ENCODE measurements at places on chromosomes 7 and 10. TPM values are rescaled to one million over a fixed set of nuclear protein-coding genes. Genes with fewer than 3 reads are reported as not detected.

The SAP25 gene
- total RNA-seq = 2.0 TPM

The MARVELD1 gene
- total RNA-seq = 19.6 TPM

The MYL10 gene
- total RNA-seq = not detected

The LOXL4 gene
- 3.7 TPM for total RNA-seq

The ATP6V1F gene
- 162 TPM for total RNA-seq

The OR2A42 gene
- total RNA-seq = not detected

The SYCE1 gene
- total RNA-seq = not detected

The ANKRD2 gene
- total RNA-seq = not detected

The TMEM213 gene
- total RNA-seq = not detected

The C10orf62 gene
- total RNA-seq = not detected

The LIPM gene
- not detected for total RNA-seq

The PRRT4 gene
- total RNA-seq = 0.43 TPM

DNA sequence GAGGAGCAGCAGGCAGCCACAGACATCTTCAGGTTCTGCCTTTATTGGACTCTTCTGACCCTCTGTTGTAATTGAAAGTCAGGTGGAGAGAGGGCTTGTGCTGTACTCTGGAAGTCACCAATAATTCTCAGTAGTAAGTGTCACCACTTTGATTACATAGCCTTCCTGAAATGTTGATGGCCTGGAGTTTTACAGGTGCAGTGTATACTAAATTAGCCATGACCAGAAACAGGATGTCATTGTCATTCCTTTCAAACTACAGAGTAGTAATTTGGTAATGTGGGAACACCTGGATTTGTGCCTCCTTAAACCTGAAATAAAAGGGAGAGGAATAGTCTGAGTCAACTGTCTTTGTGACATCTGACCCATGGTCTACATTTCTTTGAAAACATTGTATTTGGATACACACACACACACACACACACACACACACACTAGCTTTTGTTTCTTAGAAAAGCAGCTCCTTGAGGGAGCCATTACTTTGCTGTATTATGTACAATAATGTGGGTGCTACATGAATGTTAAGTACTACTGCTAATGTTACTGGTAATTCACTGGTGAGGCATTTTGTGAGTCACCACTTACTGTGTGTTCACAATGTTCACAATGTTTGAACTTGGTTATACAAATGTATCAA is 19.6 kb downstream of the ARL4A start:
- no peaks in the 10 kb centered on the region for H3K27me3 ChIP-seq
- H3K27ac ChIP-seq = no peak overlapping the region

DNA sequence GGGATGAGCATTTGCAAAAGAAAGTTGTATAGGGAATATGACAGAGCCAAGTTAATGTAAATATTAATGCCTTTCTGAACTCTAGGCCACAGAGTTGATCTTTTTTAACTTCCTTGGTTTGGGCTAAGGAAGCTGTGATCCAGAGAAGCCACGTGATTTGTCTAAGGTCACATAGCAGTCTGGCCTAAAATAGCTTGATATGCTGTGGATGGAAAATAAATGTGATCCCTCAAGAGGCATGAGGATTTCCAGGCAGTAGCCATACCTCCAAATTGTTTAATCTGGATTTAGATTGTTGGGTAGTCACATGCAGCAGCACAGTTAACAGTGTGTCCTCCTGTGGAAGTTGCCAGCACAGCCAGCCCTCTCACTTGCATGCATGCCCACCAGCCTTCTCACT is 165.7 kb upstream of the LANCL2 start:
- H3K27ac ChIP-seq = no peak overlapping the region
- H3K27me3 ChIP-seq = no peaks in the 10 kb centered on the region
- DNase-seq = no peak
- peaks cover 11% of the 10 kb centered on the region for H3K36me3 ChIP-seq
- no peak overlapping the region for H3K4me3 ChIP-seq
- no peaks in the 10 kb centered on the region for H3K4me1 ChIP-seq

DNA sequence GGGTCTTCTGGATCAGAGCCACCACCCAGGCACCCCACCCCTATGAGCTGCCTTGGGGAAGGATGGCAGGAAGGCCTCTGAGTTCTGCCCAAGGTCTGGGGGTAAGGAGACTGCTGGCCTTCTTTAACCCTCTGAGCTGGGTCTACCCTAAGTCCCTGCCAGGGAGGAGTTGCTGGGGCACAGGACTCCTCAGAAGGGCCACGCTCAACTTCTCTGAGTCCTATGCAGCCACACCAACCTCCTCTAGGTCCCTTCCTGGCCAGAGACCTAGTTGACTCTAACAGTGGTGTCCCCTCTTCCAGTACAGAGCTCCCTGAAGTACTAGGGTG is 2.6 kb upstream of the NEURL1 start:
- peaks cover 3% of the 10 kb centered on the region for H3K27me3 ChIP-seq
- no peak overlapping the region for H3K4me3 ChIP-seq
- no peak for DNase-seq
- H3K4me1 ChIP-seq = peaks cover 23% of the 10 kb centered on the region
- no peaks in the 10 kb centered on the region for H3K36me3 ChIP-seq

- no peak overlapping the region for H3K4me3 ChIP-seq
- H3K27me3 ChIP-seq = no peaks in the 10 kb centered on the region
- H3K4me1 ChIP-seq = no peaks in the 10 kb centered on the region
- H3K36me3 ChIP-seq = no peaks in the 10 kb centered on the region
- no peak overlapping the region for H3K27ac ChIP-seq
These were observed 551.7 kb downstream of the GRM8 start for GRCh38 chr7:126700807-126701604.

DNA sequence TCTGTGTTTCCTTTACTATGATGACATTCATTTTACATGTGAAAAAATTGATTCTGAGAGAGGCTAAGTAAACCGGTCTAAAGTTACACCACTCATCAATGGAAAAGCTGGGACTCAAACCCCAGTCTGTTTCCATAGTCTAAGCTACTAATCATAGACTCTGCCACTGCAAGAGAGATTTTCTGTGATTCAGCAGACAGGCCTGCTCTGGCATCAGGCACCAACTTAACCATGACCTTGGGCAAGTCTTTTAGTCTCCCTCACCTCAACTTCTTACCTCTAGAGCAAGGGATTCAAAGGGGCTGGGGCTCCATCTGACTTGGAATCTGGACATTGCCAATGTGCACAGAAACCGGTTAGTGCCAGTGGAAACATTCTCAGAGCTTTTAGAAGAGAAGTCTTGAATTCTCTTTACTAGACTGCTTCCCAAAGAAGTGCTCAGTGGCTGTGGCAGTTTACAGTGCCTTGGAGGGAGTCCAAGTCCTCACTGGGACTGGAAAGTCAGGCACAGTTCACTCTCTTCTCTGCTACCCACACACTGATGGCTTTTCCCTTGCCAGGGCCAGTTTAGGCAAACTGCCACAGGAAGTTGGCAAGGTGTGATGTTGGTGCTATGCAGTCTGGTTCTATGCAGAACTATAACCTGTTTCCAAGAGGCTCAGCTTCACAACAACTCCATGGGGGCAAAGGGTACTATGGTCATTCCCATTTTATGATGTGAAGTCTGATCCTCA is 4.5 kb upstream of the BLNK start:
- H3K36me3 ChIP-seq = no peaks in the 10 kb centered on the region
- no peaks in the 10 kb centered on the region for H3K27me3 ChIP-seq
- peaks cover 12% of the 10 kb centered on the region for H3K4me1 ChIP-seq
- no peak overlapping the region for H3K27ac ChIP-seq
- no peak for DNase-seq

DNA sequence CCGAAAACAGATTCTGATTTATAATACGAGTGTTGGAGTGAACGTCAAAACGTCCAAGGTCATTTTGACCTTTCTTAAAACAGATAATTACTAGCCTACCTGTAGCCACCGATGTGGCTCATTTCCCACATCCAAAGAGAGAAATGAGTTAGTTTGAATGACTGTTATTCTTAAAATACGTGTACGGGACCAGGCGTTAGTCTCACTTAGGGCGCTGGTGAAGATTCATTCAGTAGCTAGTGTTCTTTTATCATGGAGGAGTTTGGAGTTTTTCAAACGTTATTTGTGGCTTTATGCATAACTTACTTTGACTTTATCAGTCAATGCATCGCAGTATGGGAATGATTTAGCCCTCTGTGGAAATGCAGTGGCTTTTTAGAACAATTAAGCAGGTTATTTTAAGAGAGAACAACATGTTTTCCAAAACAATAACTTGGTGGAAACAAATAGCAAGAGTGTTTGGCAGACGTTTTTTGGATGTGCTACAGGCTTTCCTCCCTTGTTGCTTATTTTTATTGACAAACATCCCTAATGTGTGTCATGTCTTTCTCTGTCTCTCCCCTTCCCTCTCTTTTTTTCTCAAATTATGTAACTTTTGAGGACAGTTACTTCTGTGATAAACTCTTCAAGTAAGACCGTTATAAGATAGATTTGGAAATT is 1.6 kb downstream of the BICC1 start:
- no peaks in the 10 kb centered on the region for H3K36me3 ChIP-seq
- H3K27ac ChIP-seq = peak overlapping the region; percentile 78

GRCh38 chr10:29471544-29471859 is 163.3 kb downstream of the SVIL start:
- no peak for DNase-seq
- H3K4me3 ChIP-seq = no peak overlapping the region
- peak overlapping the region; percentile 68 for H3K27ac ChIP-seq
- peaks cover 1% of the 10 kb centered on the region for H3K36me3 ChIP-seq
- no peaks in the 10 kb centered on the region for H3K27me3 ChIP-seq
- peaks cover 25% of the 10 kb centered on the region for H3K4me1 ChIP-seq

DNA sequence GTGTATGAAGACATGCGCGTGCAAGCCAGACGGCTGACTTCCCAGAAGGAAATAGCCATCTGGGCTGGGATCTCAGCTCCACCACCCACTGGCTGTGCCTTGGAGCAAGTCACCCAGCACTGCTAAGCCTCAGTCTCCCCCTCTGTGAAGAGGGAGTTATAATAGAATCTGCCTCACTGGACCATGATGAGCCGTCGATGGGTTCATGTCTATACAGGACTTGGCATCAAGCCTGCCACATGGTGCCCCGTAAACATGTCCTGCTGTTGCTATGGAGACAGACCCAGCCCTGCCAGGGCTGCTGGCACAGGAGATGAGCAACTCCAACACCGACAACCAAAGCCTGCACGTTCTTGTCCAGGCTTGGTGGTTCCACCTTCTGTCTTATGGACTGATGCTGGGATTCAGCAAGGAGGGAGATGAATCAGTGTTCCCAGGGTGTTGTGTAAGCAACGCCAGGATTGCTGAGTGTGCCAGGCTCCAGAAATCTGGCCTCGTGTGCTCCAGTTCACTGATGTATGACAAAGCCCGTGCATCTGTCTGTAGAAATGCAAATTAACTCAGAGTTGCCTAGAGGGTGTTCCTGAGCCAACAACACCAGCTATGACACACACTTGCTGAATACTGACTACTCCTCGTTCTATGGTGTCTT is 5.6 kb downstream of the GPR15LG start:
- no peak overlapping the region for H3K4me3 ChIP-seq
- no peaks in the 10 kb centered on the region for H3K4me1 ChIP-seq

DNA sequence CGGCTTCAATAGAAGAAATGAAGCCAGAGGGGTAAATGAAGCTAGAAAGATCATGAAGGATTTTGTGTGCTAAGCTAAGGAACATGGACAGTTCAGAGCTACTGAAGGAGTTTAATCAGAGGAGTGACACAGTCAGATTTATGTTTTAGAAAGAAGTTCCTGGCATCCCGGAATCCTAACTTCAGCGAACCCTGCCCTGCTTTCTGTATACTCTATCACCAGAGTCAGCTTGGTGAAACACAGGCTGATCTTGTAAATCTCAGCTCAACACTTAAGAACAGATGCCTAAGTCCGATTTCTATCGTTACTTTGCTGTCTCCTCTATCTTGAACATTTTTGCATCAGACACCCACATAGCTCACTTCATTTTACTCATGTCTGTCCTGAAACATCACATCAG is 9.1 kb downstream of the AHR start:
- H3K36me3 ChIP-seq = no peaks in the 10 kb centered on the region
- peaks cover 13% of the 10 kb centered on the region for H3K4me1 ChIP-seq
- no peak for DNase-seq
- no peak overlapping the region for H3K4me3 ChIP-seq

GRCh38 chr10:7111561-7111960 is 299.3 kb downstream of the SFMBT2 start:
- H3K4me1 ChIP-seq = no peaks in the 10 kb centered on the region
- DNase-seq = no peak
- no peaks in the 10 kb centered on the region for H3K27me3 ChIP-seq
- H3K27ac ChIP-seq = no peak overlapping the region

- no peaks in the 10 kb centered on the region for H3K4me1 ChIP-seq
- no peak overlapping the region for H3K27ac ChIP-seq
- no peak for DNase-seq
- no peaks in the 10 kb centered on the region for H3K27me3 ChIP-seq
- H3K36me3 ChIP-seq = no peaks in the 10 kb centered on the region
These were observed 36.0 kb upstream of the NRG3 start for GRCh38 chr10:81838950-81839349.

- no peaks in the 10 kb centered on the region for H3K27me3 ChIP-seq
- H3K4me1 ChIP-seq = no peaks in the 10 kb centered on the region
- no peak for DNase-seq
- no peaks in the 10 kb centered on the region for H3K36me3 ChIP-seq
- H3K27ac ChIP-seq = no peak overlapping the region
- no peak overlapping the region for H3K4me3 ChIP-seq
These were observed 189.5 kb downstream of the TRIL start for GRCh38 chr7:28768577-28769147.

- H3K27ac ChIP-seq = no peak overlapping the region
- H3K4me3 ChIP-seq = no peak overlapping the region
- no peaks in the 10 kb centered on the region for H3K4me1 ChIP-seq
- H3K27me3 ChIP-seq = no peaks in the 10 kb centered on the region
These were observed 92.2 kb upstream of the DKK1 start for GRCh38 chr10:52221923-52222322.

- no peaks in the 10 kb centered on the region for H3K36me3 ChIP-seq
- H3K27ac ChIP-seq = peak overlapping the region; percentile 97
- peaks cover 34% of the 10 kb centered on the region for H3K4me1 ChIP-seq
- peak overlapping the region; percentile 41 for H3K4me3 ChIP-seq
- H3K27me3 ChIP-seq = no peaks in the 10 kb centered on the region
These were observed 1.0 kb upstream of the AVPI1 start for GRCh38 chr10:97687785-97688781.

All from Caco-2 (cell line).